ENCODE measurements at places on chromosomes 2 and 18.

DNA sequence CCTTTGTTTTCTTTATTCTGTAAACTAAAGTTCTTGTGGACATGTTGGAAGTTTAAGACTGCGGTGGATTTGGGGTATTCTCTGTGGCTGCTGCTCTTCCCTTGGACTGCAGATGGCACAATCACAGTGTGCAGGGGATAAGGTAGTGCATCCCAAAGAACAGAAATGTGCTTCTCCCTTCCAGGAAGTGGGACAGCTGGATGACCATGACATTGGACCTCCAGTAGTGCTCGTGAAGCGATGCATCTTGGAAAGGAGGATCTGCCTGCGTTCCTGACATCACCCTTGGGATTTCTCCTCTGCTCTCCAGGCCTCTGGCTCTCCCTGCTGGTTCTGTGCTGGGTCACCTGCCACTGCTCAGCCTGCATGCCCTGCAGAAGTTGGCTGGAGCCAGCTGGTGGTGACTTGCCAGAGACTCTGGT is 109.9 kb downstream of the SLC4A3 start:
- DNase-seq: peak; percentile 28

DNA sequence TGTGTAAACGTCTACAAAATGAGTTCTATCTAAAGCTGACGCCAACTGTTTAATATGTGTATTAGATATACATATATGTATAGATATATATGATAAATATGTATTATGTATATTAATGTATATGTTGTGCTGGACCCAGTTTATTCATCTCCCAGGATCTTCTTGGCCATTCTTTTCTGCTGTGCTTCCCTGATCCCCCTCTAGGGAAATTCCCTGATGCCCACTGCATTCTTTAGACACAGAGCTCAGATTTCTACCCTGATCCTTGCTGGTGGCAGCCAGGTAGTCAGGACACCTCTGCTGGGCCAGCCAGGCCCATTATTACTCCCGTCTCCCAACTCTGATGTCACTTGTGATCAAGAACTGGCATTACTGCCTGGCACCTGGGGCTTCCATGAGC is 292.0 kb downstream of the PTPRM start:
- DNase-seq: no peak

- no peak for DNase-seq
Observed at GRCh38 chr2:145321344-145321743, 801.4 kb upstream of the ZEB2 start.

DNA sequence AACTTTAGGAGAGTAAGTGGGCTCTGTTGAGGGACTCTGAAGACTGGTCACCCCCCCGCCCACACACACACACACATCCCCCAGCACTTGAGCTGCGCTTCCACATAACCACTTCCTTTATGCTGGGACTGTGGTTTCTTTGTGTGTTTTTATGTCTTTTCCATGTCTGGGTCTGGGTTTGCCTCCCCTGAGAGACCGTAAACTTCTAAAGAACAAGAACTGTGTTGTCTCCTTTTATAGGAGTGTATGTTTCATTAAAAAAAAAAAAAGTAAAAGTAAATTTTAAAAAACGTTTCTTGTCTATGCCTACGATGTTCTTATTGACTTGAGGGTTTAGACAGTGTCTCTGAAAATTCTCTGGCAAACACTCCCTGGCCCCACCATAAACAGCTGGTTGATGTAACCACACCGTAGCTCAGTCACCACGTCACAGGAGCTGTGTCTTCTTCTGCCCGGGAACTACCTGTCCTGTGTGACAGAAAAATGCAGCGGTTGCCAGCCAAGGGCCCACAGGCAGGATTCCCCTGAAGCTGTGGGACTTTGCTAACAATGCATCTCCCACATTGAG is 68.0 kb downstream of the KLHL29 start:
- DNase-seq: no peak

GRCh38 chr2:42519624-42520023 is 25.8 kb upstream of the KCNG3 start:
- DNase-seq: no peak

DNA sequence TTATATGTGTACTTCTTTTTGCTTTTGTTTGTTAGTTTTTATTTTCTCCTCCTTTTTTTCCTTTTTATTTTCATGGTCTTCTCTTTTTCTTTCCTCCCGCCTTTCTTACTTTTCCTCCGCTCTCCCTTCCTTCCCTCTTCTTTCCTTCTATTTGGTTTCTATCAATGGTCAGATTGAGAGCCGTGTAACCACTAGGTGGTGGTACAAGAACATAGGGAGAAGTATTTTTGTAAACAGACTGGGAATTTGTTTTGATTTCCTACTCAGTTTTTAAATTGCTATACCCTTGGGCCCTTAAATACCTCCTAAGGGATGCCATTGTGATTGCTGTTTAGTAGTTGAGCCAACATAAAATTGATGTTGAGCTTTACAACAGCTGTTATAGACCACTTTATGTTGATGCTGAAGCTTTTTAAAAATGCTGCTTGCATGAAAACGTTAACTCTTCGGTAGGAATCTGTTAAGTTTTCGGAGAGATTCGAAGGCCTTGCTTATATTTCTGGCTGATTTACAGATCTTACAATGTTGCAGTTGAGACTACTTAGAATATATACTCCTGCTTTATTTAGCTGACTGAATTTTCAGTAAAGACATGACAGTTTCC is 124.2 kb downstream of the UBE2E3 start:
- peak; percentile 46 for DNase-seq

- no peak for DNase-seq
Observed at GRCh38 chr18:49843778-49844625, 30.7 kb upstream of the ACAA2 start.

DNA sequence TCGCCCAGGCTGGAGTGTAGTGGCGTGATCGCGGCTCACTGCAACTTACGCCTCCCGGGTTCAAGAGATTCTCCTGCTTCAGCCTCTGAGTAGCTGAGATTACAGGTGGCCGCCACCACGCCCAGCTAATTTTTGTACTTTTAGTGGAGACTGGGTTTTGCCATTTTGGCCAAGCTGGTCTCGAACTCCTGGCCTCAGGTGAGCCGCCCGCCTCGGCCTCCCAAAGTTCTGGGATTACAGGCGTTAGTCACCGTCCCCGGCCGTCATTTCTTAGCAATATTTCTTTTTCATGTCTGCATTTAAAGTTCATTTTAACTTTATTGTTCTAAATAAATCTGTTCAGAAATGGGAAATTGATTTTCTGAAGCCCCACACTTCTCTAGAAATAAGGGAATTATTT is 597.3 kb upstream of the DDX18 start:
- DNase-seq: no peak
